ENCODE measurements at places on chromosomes 11 and 22.

GRCh38 chr11:32079553-32079952 lies 11.3 kb upstream of the RCN1 start:
- no peak for DNase-seq

- no peak for DNase-seq
Observed at GRCh38 chr11:64885367-64886286, 7.2 kb upstream of the EHD1 start.

- DNase-seq: no peak
Observed at GRCh38 chr11:22273781-22274180, 64.4 kb upstream of the SLC17A6 start.

- DNase-seq: no peak
Observed at GRCh38 chr11:75706260-75706729, 11.3 kb upstream of the MOGAT2 start.

DNA sequence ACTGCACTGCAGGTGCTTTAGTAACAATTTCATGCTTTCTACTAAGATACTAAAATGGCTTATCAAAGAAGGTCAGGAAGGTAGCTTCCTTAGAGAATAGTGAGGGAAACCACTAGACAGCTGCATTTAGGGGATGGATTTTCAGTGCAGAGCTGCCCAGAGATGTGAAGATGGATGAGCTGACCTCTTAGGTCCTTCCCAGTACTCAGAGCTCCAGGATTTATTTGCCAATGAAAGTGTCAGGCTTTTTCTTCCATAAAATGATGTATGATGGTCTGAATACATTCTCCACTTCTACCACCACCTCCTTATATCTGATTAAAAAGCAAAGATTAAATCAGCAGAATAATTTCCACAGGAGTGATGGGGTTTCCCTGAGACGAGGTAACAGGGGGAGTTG lies 35.0 kb downstream of the SC5D start:
- DNase-seq: no peak

Measured in left forelimb (tissue), 1 donor.